A549 treated with CpdA at 1 μM for 4 hours (cell line): ENCODE measurements at places on chromosomes 1 and 21. TPM values are rescaled to one million over a fixed set of nuclear protein-coding genes. Genes with fewer than 3 reads are reported as not detected.

Gene SDC3
- 6.5 to 10.8 TPM (median 8.4 TPM) in 5 replicates for total RNA-seq

Gene HMCN1
- 0.04 to 0.17 TPM (median 0.09 TPM) in 5 replicates for total RNA-seq

Gene LDLRAD2
- total RNA-seq: 0.10 to 0.33 TPM (median 0.14 TPM) in 5 replicates

Gene TMEM167B
- total RNA-seq: 9.1 to 13.3 TPM (median 9.7 TPM) in 5 replicates

Gene KRTAP19-1
- not detected in 5 replicates for total RNA-seq

Gene CFAP45
- 0.51 to 0.99 TPM (median 0.64 TPM) in 5 replicates for total RNA-seq

Gene RPTN
- not detected in 5 replicates for total RNA-seq

Gene ARHGEF10L
- 4.9 to 7.8 TPM (median 6.7 TPM) in 5 replicates for total RNA-seq

Gene DNAH14
- total RNA-seq: 13.5 to 17.0 TPM (median 16.0 TPM) in 5 replicates

Gene COL24A1
- 0.02 to 0.03 TPM in 2 of 5 replicates, not detected in the others for total RNA-seq

Gene NUDT4B
- total RNA-seq: 0.22 to 1.0 TPM (median 0.85 TPM) in 3 of 5 replicates, not detected in the others

Gene RGS8
- total RNA-seq: not detected in 5 replicates

Gene KIF26B
- 0.01 to 0.10 TPM (median 0.05 TPM) in 5 replicates for total RNA-seq

Gene ANGPTL1
- total RNA-seq: not detected in 5 replicates

Gene RASSF5
- 1.1 to 1.4 TPM (median 1.3 TPM) in 5 replicates for total RNA-seq

Gene LAMC2
- 25.3 to 36.8 TPM (median 29.1 TPM) in 5 replicates for total RNA-seq

Gene TTC39A
- total RNA-seq: 0.79 to 1.9 TPM (median 1.5 TPM) in 5 replicates

Gene GBP6
- total RNA-seq: not detected in 5 replicates

Gene LCE6A
- total RNA-seq: not detected in 5 replicates

Gene RSBN1
- total RNA-seq: 3.3 to 5.0 TPM (median 4.1 TPM) in 5 replicates

Gene ZBTB40
- 5.6 to 6.5 TPM (median 5.9 TPM) in 5 replicates for total RNA-seq

Gene CENPL
- 10.2 to 12.4 TPM (median 11.4 TPM) in 5 replicates for total RNA-seq

Gene ETNK2
- 3.0 to 4.1 TPM (median 3.4 TPM) in 5 replicates for total RNA-seq

Gene FGR
- total RNA-seq: 0.05 to 0.08 TPM in 2 of 5 replicates, not detected in the others
